ENCODE measurements at places on chromosomes 6 and 20. TPM values are rescaled to one million over a fixed set of nuclear protein-coding genes. Genes with fewer than 3 reads are reported as not detected.

GRCh38 chr6:63844287-63844686 is 208.7 kb downstream of the PHF3 start:
- DNase-seq: no peak

GRCh38 chr6:70124882-70125545 is 177.9 kb downstream of the COL9A1 start:
- no peak for DNase-seq

Gene ATRN
- total RNA-seq: 32.9 TPM

- DNase-seq: no peak
Measured at GRCh38 chr6:73515204-73515655, 5.6 kb downstream of the EEF1A1 start.

- no peak for DNase-seq
Measured at GRCh38 chr6:53546281-53546680, 1.4 kb upstream of the GCLC start.

GRCh38 chr6:19834858-19835257 is 2.3 kb upstream of the ID4 start:
- no peak for DNase-seq

- no peak for DNase-seq
Measured at GRCh38 chr6:159609652-159610178, 83.3 kb downstream of the SOD2 start.

- DNase-seq: no peak
Measured at GRCh38 chr20:50456452-50457324, 53.5 kb upstream of the PTPN1 start.

DNA sequence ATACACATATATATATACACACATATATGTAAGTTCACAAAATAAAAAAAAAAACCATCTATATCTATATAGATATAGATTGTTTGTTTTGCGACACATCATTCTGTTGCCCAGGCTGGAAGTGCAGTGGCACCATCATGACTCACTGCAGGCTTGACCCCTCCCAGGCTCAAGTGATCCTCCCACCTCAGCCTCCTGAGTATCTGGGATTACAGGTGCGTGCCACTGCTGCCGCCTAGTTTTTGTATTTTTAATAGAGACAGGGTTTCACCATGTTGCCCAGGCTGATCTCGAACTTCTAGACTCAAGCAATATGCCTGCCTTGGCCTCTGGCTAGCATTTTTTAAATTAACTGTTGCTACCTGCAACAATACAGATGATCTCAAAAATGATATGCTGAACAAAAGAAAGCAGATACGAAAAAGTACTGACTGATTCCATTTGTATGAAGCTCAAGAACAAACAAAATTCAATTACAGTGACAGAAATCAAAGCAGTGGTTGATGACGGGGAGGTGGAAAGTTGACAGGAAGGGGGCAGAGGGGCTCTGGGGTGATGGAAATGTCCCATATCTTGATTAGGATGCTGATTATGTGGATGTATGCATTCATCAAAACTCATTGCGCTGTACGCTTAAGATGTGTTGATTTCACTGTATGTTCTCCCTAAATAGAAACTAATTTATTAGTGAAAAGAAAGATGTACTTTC is 49.6 kb downstream of the ATXN1 start:
- no peak for DNase-seq
